Activated CD4-positive, CD25-positive, alpha-beta regulatory T cell treated with anti-CD3 and anti-CD28 coated beads, Interleukin-2, amount 50 U/mL, for 72 hours (primary cell): ENCODE measurements at places on chromosomes 1 and 21.

- DNase-seq, result no peak
These were observed 69.9 kb downstream of the CACHD1 start for GRCh38 chr1:64539781-64540218.

DNA sequence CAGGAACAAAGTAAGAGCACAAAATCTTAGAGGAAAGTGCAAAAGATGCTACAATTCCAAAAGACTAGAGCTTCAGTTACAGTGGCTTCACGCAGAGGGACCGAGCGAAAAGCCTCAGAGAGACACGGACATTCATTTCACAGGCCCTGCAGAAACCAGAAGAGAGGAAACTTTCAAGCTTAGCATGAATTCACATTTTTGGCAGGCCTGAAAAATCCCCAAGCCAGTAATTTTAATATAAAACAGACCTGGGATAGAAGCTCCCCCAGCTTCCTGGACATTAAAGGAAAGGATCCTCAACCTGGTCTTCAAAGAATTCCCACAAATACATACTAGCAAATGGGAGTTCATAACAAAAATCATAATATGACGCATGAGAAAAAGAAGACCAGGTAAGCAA, 66.2 kb downstream of the HSF2BP start:
- DNase-seq, result no peak

- DNase-seq, result no peak
These were observed 35.6 kb upstream of the RRP15 start for GRCh38 chr1:218249338-218250140.

GRCh38 chr21:42532466-42533181, 19.0 kb downstream of the SLC37A1 start:
- DNase-seq, result no peak
